Thoracic aorta (tissue), 2 donors: ENCODE measurements at places on chromosomes 7 and 10.

DNA sequence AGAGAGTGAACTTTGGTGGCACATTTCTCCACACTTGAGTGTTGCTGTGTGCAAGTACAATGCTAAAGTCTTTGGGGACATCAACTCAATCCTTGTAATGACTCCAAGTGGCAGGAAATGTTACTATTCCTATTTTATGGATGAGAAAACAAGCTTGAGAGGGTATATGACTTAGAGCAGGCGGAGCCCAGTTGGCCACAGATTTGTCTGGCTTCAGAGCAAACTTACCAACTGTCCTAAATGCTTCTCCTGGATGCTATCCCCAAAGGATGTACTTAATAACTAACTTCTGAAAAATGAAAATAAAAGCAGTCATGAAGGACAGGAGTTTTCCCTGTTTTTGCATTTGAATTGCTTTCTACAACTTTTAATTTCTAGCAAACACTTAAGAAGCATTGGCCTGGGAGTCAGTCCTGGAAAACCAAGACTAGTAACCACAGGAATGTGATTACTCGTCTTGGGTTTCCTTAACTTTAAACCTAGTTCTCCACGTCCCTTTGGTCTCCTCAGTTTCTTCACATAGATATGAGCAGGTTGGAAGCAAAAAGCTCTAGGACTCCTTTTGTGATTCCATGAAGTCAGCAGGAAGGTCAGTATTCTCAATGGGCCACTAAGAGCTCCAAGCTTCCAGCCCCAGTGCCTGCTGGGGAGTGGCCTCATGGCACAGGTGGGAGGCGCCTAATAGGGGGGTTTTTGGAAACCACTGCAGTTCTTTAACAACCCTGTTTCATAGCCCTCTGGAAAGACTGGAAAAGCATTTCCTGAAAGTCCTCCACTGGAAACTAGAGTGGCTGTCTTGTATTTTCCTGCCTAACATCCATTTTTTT is 140.8 kb downstream of the GLCCI1 start:
- DNase-seq, result no peak

- DNase-seq, result no peak
Measured at GRCh38 chr10:79031723-79032122, 37.0 kb upstream of the ZMIZ1 start.

GRCh38 chr10:124375353-124375614 is 43.4 kb downstream of the OAT start:
- no peak for DNase-seq

GRCh38 chr7:29636009-29636351 is 72.3 kb downstream of the PRR15 start:
- no peak for DNase-seq

GRCh38 chr10:1182280-1183032 is 126.3 kb downstream of the WDR37 start:
- no peak for DNase-seq

DNA sequence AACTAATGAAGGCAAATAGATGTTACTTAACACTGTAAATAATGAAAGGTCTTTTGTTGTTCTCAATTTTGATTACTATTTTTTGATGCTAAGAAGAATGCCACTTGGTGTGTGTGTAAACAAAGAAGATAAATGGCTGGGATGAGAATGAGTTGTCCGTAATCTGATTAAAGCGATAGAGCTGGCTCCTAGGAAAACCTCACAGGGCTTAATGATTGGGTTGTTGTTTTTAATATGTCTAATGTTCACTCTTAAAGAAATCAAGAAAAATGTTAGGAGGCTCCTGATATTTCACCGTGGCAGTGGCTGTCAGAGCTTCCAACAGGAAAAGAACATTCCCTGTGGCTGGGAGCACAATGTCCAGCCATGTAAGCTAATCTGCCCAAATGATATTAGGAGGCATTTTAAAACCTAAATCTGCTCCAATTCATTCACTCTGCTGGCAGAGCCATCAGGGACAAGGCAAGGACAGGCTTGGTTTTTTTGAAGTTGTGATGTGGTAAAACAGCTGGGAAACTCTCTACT is 243.9 kb downstream of the SNX10 start:
- no peak for DNase-seq

DNA sequence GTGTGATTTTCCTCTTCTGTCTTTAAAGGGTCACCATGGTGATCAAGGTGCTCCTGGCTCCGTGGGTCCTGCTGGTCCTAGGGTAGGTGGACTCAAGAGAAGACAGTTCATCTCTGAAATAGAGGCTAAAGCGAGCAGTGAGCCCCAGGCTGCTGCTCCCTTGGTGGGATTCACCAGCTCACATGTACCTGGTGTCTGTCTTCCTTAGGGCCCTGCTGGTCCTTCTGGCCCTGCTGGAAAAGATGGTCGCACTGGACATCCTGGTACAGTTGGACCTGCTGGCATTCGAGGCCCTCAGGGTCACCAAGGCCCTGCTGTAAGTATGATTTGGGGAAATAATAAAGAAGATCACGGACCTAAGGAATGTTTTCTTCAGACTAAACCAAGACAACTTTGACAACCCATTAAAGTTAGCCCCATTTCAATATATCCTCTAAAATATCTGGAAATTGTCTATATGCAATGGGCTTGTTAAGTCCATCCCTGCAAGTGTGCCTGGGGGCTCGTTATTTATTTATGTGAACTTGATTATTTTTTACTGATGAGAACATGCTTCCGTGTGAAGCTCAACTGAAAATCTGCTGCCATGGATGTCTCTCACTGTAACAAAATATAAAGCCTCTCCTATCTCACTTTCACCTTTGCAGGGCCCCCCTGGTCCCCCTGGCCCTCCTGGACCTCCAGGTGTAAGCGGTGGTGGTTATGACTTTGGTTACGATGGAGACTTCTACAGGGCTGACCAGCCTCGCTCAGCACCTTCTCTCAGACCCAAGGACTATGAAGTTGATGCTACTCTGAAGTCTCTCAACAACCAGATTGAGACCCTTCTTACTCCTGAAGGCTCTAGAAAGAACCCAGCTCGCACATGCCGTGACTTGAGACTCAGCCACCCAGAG is 32.5 kb downstream of the COL1A2 start:
- no peak for DNase-seq

- no peak for DNase-seq
Measured at GRCh38 chr10:133117688-133118071, 30.0 kb downstream of the ADGRA1 start.
